ENCODE measurements at places on chromosomes 16 and 17. TPM values are rescaled to one million over a fixed set of nuclear protein-coding genes. Genes with fewer than 3 reads are reported as not detected.
A peak's percentile ranks its signal among the peaks of the same experiment; 100 is the strongest.

The C17orf113 gene
- 0.72 TPM for total RNA-seq

The ADPRM gene
- 8.2 TPM for total RNA-seq

The SLC6A2 gene
- not detected for total RNA-seq

DNA sequence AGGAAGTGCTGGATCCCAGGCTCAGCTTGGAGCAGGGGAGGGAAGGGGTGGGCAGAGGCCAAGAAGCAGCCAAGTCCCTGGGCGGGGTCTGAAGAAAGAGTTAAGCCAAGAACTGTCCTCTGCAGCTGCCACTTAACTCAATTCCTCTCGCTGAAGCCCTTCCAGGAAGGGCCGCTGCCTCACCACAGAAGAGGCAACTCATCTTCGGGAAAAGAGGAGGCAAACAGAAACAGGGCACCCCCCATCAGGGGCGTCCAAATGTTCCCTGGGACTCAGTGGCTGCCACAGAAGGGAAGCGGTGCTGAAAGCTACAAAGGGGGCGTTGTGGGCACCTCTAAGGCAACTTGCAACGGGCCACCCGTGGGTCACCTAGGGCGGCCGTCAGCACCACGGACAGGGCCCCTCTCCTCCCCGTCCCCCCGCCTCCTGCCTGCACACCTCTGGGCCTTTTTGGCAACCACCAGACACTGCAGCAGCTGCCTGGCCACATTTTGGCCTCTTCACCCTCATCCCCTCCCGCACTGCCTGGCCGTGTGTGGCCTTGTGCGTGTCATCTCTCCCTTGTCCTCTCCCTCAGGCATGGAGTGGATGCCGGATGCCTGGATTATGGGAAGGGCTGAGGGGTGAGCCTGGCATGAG lies 2.5 kb downstream of the TLCD3B start:
- H3K27me3 ChIP-seq: peaks cover 67% of the 10 kb centered on the region
- H3K36me3 ChIP-seq: no peaks in the 10 kb centered on the region
- DNase-seq: no peak
- H3K4me3 ChIP-seq: no peak overlapping the region

DNA sequence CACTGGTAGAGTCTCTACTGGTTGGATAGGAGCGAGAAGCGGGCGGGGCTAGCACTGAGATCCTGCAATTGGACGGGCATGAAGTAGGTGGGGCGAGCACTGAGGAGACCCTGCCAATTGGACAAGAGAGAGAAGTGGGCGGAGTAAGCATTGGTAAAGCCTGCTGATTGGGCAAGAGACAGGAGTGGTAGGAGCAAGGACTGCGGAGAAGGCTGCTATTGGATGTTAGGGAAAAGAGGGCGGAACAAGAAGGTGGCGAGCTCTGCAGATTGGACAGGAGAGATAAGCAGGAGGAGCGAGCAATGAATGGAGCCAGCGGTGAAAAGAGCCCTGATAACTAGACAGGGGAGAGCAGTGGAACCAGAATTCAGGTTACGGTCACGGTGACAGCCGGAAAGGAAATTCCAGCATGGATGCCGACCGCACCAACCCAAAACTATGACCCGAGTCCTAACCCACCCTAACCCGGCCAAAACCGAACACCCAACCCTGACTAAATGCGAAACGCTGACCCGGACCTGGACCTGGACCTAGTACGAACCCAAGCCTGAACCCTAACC lies 4.8 kb downstream of the SCGB1C2 start:
- H3K27me3 ChIP-seq: no peaks in the 10 kb centered on the region
- peak; percentile 59 for DNase-seq
- no peak overlapping the region for H3K4me3 ChIP-seq
- no peaks in the 10 kb centered on the region for H3K4me1 ChIP-seq

- DNase-seq: no peak
- no peaks in the 10 kb centered on the region for H3K36me3 ChIP-seq
- H3K27me3 ChIP-seq: no peaks in the 10 kb centered on the region
- no peak overlapping the region for H3K4me3 ChIP-seq
- no peak overlapping the region for H3K27ac ChIP-seq
These were observed 5.0 kb downstream of the RPL3L start for GRCh38 chr16:1949507-1949906.

DNA sequence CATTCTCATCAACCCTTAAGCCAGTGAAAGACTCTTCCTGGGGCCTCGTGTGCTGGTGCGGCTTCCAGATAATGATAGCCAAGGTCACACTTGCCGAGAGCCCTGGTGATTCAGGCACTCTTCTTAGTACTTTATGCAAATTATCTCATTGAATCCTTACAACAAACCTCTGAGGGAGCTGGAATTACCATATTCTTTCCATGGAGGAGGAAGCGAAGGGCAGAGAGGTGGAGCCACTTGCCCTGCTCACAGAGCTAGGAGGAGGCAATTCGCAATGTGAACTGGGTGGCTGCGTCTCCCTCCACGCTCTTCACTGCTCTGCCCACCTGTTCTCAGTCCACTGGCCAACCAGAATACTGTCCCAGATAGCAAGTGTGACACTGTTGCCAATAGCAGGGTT lies 409.7 kb downstream of the SNX29 start:
- H3K4me3 ChIP-seq: no peak overlapping the region
- no peaks in the 10 kb centered on the region for H3K36me3 ChIP-seq
- no peaks in the 10 kb centered on the region for H3K27me3 ChIP-seq
- DNase-seq: no peak
- H3K27ac ChIP-seq: no peak overlapping the region

- H3K4me3 ChIP-seq: no peak overlapping the region
- H3K36me3 ChIP-seq: no peaks in the 10 kb centered on the region
- H3K27me3 ChIP-seq: no peaks in the 10 kb centered on the region
- no peak for DNase-seq
- no peaks in the 10 kb centered on the region for H3K4me1 ChIP-seq
- no peak overlapping the region for H3K27ac ChIP-seq
These were observed 36.6 kb downstream of the GINS3 start for GRCh38 chr16:58428621-58429542.

- H3K27ac ChIP-seq: no peak overlapping the region
- peaks cover 4% of the 10 kb centered on the region for H3K27me3 ChIP-seq
- H3K36me3 ChIP-seq: no peaks in the 10 kb centered on the region
- DNase-seq: no peak
- H3K4me3 ChIP-seq: no peak overlapping the region
These were observed 20.2 kb upstream of the AATK start for GRCh38 chr17:81186203-81186602.

All from upper lobe of right lung (tissue), 1 donor.